PC-9 (cell line): ENCODE measurements at places on chromosomes 1 and 21. TPM values are rescaled to one million over a fixed set of nuclear protein-coding genes. Genes with fewer than 3 reads are reported as not detected.

- no peaks in the 10 kb centered on the region for H3K27me3 ChIP-seq
- no peak overlapping the region for H3K27ac ChIP-seq
- DNase-seq, result no peak
These were observed 161.9 kb downstream of the MAGI3 start for GRCh38 chr1:113552244-113552643.

- no peak overlapping the region for H3K4me3 ChIP-seq
- peaks cover 24% of the 10 kb centered on the region for H3K36me3 ChIP-seq
- DNase-seq, result no peak
- H3K27ac ChIP-seq, result no peak overlapping the region
- H3K4me1 ChIP-seq, result no peaks in the 10 kb centered on the region
These were observed 11.0 kb upstream of the PAQR6 start for GRCh38 chr1:156258859-156259258.

The OR2AK2 gene
- not detected in 2 replicates for total RNA-seq

The VHLL gene
- not detected in 2 replicates for total RNA-seq

DNA sequence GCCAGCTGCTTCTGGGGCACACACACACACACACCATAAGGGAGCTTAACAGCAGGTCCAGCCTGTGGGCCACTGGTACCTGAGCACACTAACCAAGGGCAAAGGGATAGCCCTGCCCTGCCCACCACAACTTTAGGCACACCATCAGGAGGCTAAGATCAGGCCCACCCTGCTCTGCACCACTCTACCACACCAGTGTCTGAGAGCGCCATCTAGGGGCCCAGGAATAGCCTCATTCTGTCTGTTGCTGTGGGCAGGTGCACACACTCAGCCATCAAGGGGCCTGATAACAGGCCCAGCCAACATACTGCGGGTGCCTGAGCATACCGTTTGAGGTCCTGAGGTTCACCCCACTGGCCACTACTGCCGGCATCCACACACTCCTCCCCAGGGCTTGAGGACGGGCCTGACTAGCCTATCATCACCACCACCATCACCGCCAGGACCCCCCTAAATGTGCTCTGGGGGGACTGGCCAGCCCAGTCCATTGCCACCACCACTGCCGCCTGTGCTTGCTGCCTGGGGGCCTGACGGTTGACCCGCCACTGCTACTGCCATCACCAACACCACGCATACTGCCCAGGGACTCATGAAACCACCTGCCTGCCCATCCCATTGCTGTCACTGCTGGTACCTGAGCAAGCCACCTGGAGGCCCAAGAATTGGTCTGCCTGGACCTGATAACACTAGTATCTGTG, 31.3 kb downstream of the NSL1 start:
- DNase-seq, result no peak
- no peak overlapping the region for H3K27ac ChIP-seq
- no peaks in the 10 kb centered on the region for H3K27me3 ChIP-seq
- no peak overlapping the region for H3K4me3 ChIP-seq

GRCh38 chr1:73537400-73537799, 660.6 kb downstream of the LRRIQ3 start:
- DNase-seq, result no peak
- H3K27me3 ChIP-seq, result no peaks in the 10 kb centered on the region
- H3K4me1 ChIP-seq, result no peaks in the 10 kb centered on the region

The GBP7 gene
- not detected in 2 replicates for total RNA-seq

The COL8A2 gene
- 0.20 and 0.28 TPM in 2 replicates for total RNA-seq

- DNase-seq, result no peak
- no peak overlapping the region for H3K4me3 ChIP-seq
- H3K4me1 ChIP-seq, result no peaks in the 10 kb centered on the region
These were observed 12.7 kb upstream of the PARS2 start for GRCh38 chr1:54777011-54777410.

GRCh38 chr1:106889583-106889982, 166.9 kb upstream of the PRMT6 start:
- H3K4me1 ChIP-seq, result no peaks in the 10 kb centered on the region
- H3K36me3 ChIP-seq, result no peaks in the 10 kb centered on the region
- no peak overlapping the region for H3K27ac ChIP-seq
- no peak for DNase-seq

GRCh38 chr1:22611530-22611947, 24.9 kb upstream of the C1QA start:
- no peaks in the 10 kb centered on the region for H3K4me1 ChIP-seq
- H3K27me3 ChIP-seq, result peaks cover 72% of the 10 kb centered on the region
- H3K27ac ChIP-seq, result no peak overlapping the region
- no peaks in the 10 kb centered on the region for H3K36me3 ChIP-seq
- no peak overlapping the region for H3K4me3 ChIP-seq

- H3K4me3 ChIP-seq, result no peak overlapping the region
- H3K27ac ChIP-seq, result no peak overlapping the region
- H3K27me3 ChIP-seq, result peaks cover 42% of the 10 kb centered on the region
- no peaks in the 10 kb centered on the region for H3K4me1 ChIP-seq
- no peak for DNase-seq
These were observed 6.1 kb downstream of the PRDM2 start for GRCh38 chr1:13706046-13706445.

DNA sequence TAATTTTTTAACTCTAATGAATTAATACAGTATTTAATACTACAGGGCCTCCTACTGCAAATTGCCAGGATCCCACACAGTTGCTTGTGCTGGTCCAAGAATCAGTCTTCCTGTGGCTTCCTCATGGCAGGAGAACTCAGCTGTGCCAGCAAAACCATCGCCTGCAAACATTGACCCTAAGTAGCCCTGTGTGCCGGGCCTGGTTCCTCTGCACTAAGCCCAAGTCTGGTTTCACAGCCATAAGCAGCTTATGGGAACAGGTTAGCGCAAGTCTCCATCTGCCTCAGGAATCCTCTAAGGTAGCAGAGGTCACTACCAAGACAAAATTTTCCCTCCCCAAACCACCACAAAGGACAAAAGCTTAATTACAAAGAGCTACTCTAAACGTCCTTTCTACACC, 216.6 kb downstream of the PLA2G4A start:
- no peaks in the 10 kb centered on the region for H3K36me3 ChIP-seq
- no peak overlapping the region for H3K4me3 ChIP-seq
- no peaks in the 10 kb centered on the region for H3K4me1 ChIP-seq
- no peak for DNase-seq

- no peak overlapping the region for H3K27ac ChIP-seq
- DNase-seq, result no peak
- H3K36me3 ChIP-seq, result no peaks in the 10 kb centered on the region
- H3K27me3 ChIP-seq, result no peaks in the 10 kb centered on the region
- H3K4me1 ChIP-seq, result no peaks in the 10 kb centered on the region
These were observed 117.2 kb upstream of the KCNJ15 start for GRCh38 chr21:38139380-38140168.

- no peaks in the 10 kb centered on the region for H3K4me1 ChIP-seq
- no peak overlapping the region for H3K4me3 ChIP-seq
- H3K27ac ChIP-seq, result no peak overlapping the region
- H3K27me3 ChIP-seq, result no peaks in the 10 kb centered on the region; the same call in 1 of the 2 replicates
These were observed 383.0 kb upstream of the NFIA start for GRCh38 chr1:60699325-60699724.

The LIN28A gene
- total RNA-seq, result not detected in 2 replicates

DNA sequence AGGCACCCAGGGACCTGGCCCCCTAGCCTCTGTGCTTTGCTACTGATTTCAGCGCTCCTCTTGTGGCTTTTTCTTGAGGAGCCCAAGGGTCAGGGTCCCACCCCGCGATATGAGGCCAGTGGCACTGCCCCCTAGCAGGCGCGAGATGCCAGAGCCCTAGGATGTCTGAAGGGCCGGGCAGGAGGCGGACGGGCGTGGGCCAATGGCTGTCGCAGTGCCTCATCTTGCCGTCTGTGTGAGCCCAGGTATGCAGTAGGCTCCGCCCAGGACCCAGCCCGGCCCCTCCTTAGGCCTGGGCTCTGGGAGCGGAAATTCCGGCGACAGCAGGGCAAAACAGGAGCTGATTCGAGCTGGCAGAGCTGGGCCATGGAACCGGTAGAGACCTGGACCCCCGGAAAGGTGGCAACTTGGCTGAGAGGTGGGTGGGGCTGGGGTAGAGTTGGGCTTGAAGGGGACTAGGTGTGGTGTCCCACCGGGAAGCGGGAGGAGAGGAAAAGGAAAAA, at the start of gene CNKSR1:
Gene CNKSR1, plus strand, starts transcription at position 310 of the 503 bp plus-strand sequence. Its CDS starts 57 bp downstream, at position 367.
- DNase-seq, result peak; percentile 88
- no peaks in the 10 kb centered on the region; the same call in 1 of the 2 replicates for H3K36me3 ChIP-seq
- peak within 1 kb of the TSS; percentile 64 for H3K27ac ChIP-seq
- peaks cover 21% of the 10 kb centered on the region for H3K4me1 ChIP-seq
- peak within 1 kb of the TSS; percentile 67 for H3K4me3 ChIP-seq

The GABRD gene
- not detected in 2 replicates for total RNA-seq

The PIK3R3 gene
- total RNA-seq, result 19.6 and 44.2 TPM in 2 replicates

The GNG12 gene
- total RNA-seq, result 69.9 and 102 TPM in 2 replicates

The GSTM1 gene
- total RNA-seq, result not detected in 2 replicates

The SIPA1L2 gene
- total RNA-seq, result not detected in 2 replicates

DNA sequence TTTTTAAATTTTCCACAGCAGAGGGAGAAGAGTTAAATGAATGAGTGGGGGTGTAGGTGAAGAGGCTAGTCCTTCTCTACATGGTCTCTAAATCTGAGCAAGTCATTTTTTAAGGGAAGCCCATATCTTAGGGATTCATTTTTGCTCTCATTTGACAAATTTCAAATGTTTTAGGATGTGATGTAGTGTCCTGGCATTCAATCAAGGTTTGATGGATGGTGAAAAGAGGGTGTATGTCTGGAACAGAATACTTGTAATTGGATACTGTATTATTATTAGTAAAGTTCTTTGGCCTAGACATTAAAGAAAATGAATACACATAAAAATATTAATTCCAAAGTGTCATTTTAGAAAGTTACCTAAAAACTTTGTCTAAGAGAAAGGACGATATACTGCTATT, 167.8 kb upstream of the PTBP2 start:
- DNase-seq, result no peak
- H3K4me1 ChIP-seq, result no peaks in the 10 kb centered on the region
- no peak overlapping the region for H3K27ac ChIP-seq

DNA sequence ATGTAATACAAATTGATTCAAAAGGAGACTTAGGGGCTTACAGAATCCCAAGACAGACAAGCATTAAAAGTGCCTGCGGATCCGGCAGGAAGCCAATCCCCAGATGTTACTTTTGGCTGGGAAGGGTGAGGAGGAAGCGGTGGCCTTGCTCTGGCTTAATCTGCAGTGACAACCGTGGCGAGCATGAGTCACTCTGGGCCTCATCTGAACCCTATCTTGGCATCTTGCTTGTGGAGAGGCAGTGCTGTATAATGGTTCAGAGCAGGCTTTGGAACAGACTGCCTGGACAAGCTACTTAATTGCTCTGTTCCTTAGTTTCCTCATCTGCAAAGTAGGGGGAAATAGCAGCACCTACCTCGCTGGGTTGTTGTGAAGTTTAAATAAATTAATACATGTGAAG, 74.1 kb downstream of the XCL2 start:
- no peak overlapping the region for H3K27ac ChIP-seq
- H3K36me3 ChIP-seq, result no peaks in the 10 kb centered on the region
- DNase-seq, result peak; percentile 30
- no peaks in the 10 kb centered on the region for H3K27me3 ChIP-seq

DNA sequence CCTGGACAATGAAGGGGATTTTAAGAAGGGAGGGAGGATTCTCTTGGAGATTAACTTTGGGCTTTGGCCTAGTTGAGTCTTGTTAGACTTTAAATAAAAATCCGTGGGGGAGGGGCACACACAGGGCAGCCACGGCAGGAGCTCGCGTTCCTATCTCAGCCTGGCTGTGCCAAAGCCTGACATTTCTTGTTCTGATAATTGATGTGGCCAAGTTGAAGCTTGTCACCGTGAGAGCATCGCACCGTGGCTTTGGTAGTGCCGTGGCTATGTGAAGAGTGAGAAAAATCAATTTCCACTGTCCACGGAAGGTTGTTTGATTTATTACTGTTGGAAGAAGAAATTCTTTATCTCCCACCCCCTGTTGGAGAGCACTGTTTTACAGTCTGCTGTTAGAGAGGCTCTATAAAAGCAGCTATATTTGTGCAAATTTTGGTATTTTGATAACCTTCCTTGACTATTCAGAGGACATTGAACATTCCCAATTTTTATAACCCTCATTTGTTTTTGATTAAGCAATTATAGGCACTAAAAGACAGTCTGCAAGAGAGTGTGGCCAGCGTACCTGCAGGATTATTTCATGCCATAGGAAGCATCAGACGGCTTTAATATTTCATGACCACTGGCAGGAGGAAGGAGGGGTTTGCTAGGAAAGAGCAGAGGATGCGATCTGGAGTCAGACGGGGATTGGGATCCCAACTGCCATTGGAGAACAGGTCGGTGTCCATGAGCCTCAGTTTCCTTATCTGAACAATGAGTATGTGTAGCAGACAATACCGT, 160.7 kb downstream of the KAZN start:
- DNase-seq, result no peak
- H3K4me3 ChIP-seq, result no peak overlapping the region
- H3K4me1 ChIP-seq, result no peaks in the 10 kb centered on the region
- no peaks in the 10 kb centered on the region for H3K36me3 ChIP-seq
- peaks cover 39% of the 10 kb centered on the region for H3K27me3 ChIP-seq

DNA sequence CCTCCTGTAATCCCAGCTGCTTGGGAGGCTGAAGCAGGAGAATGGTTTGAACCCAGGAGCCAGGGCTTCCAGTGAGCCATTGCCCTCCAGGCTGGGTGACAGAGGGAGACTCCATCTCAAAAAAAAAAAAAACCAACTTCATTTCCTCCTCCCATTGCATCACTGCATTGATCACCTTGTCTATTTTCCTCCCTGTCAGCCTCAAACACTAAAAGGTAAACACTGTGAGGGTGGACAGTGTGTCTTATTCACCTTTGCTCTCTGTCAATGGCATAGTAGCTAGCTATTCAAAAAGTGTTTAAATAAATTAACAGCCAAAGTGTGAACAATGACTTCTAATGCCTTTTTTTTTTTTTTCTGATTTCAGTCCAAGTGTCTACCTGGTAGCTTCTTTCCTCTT, 13.4 kb upstream of the DESI2 start:
- no peaks in the 10 kb centered on the region for H3K36me3 ChIP-seq
- no peaks in the 10 kb centered on the region for H3K4me1 ChIP-seq
- peaks cover 5% of the 10 kb centered on the region; the same call in 1 of the 2 replicates for H3K27me3 ChIP-seq

GRCh38 chr1:229815961-229816360, 189.9 kb downstream of the URB2 start:
- no peaks in the 10 kb centered on the region for H3K36me3 ChIP-seq
- no peak overlapping the region for H3K27ac ChIP-seq
- H3K4me1 ChIP-seq, result no peaks in the 10 kb centered on the region
- H3K4me3 ChIP-seq, result no peak overlapping the region
- no peak for DNase-seq

The CERS2 gene
- 113 TPM in 2 replicates for total RNA-seq

GRCh38 chr21:18498431-18498830, 94.8 kb upstream of the TMPRSS15 start:
- H3K27me3 ChIP-seq, result no peaks in the 10 kb centered on the region
- H3K4me3 ChIP-seq, result no peak overlapping the region
- no peak overlapping the region for H3K27ac ChIP-seq
- no peaks in the 10 kb centered on the region for H3K36me3 ChIP-seq
- H3K4me1 ChIP-seq, result no peaks in the 10 kb centered on the region

The BARHL2 gene
- total RNA-seq, result not detected in 2 replicates
